Choroid plexus epithelial cell (primary cell): ENCODE measurements at places on chromosomes 7 and 10.

- peak; percentile 48 for DNase-seq
Measured at GRCh38 chr7:130152493-130153210, 52.6 kb downstream of the TMEM209 start.

DNA sequence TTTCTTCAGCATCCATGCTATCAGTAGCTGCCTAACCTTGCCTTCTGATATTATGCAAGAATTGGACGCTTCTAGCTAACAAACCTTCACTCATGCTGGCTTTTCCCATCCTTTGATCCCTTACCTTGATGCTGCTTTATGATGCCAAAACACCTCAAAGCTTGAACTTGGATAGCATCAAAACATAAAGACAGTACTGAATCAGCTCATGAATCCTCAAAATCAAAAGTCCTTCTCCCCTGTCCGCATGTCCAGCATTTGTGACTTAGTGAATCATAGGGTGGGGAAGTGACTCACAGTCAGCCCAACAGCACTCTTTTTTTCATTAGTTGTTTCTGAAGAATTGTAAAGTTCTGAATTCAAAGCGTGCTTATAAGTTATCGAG is 89.5 kb upstream of the PIK3CG start:
- DNase-seq = peak; percentile 80

DNA sequence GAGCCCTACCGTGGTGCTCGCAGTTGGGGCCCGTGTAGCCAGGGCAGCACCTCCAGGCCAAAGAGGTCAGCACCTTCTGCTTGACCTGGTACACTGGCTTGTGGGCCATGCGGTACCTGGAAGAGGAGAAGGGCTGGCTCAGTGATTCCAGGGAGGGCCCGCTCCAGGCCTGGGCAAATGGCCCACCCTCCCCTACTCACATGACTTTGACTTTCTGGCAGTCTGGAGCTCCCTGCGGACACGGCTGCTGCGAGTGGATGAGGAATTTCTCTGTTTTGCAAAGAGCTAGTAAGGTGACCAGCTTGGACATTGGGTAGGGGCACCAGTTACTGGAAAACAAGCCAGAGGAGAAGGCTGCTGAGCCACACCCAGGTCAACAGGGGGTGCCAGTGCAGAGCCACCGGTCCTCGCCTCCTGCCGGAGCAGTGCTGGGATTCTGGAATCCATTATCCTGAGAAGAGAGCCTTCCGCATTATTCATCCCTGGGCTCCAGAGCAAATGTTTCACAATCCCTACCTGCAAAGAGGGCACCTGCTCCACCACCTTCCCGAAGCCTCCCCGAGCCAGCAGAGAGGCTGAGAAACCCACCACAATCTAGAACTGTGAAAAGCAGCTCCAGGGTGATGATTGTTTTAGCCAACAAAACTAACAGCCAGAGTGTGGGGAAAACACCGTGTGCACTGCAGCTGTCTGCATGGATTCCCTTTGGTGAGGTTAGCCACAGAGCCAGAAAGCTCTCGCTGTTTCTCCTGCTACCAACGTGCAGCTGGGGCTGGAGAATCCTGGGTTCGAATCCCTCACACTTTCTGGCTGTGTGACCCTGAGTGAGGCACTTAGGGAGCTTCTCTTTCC is 11.8 kb downstream of the MMRN2 start:
- DNase-seq = no peak

DNA sequence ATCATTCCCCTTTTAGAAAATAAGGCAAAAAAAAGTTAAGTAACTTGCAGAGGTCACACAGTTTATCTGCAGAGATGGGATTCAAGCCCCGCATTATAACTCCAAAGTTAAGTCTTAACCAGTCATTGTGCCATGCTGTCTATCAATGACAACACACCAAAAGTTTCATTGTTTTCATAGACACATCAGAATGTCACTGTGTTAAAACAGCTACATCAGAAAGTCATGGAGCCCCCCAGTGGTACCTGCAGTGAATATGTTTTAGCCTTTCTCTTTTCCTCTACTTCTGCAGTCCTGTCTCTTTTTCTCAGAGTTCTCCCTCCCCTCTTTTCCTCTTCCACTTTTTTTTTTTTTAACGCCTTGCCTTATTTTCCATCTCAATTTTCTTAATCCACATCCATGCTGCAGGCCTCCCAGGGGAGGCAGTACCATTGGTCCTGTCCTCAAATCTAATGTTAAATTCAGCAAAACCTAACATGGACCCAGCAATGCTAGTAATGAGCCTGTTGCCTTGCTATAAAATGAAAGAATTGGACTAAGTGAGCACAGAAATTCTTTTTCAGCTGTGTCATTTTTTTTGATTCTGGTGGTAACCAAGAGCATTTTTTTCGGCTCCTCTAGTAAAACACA is 3.8 kb upstream of the NRCAM start:
- DNase-seq = peak; percentile 67

DNA sequence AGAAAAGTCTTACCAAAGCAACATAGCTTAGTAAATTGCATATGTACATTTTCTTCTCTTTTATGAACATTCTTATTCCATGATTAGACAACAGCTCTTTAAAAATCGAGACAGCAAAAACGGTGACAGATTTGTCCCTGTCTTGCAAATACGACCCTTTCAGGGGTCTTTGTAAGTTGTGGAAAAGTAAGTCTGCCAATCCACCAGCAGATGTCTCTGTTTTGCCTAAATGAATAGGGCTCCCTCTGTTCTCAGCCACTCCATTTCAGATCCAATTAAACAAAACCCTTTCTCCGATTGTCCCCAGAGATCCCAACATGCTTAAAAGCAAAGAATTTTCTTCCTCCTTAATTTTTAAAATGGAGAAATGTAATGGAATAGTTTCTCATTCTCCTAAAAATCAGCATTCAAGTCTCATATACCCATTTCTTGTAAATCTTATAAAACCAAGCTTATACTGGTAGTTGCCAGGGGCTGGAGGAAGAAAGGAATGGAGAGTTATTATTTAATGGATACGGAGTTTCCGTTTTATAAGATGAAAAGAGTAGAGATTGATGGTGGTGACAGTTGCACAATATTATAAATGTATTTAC is 61.0 kb upstream of the NFE2L3 start:
- DNase-seq = peak; percentile 88

- peak; percentile 62 for DNase-seq
Measured at GRCh38 chr10:10811562-10811961, 206.1 kb upstream of the CELF2 start.

DNA sequence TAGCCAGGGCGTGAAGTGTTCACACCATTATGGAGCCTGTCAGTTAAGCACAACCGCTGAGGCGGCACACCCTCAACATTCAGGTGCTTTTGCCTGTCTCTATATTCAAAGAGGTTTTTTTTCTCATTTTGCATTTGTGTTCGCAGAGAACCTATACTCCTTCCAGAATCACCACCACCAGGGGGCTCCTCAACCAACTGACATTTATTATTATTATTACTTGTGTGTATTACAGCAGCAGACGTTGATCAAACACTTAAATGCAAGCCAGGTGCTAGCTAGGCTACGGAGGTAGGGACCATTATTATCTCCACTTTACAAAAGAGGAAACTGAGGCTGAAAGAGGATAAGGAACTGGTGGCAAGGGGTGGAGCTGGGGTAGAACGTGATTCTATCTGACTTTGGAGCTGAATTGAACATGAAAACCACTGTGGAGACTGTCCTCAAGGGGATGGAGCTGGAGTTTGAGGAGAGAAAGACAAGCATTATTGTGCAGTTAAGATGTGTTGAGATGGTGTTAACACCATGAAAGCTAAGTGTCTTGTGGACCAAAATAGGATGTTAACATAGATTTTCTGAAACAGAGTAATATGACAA is 133.8 kb upstream of the PLXNA4 start:
- peak; percentile 76 for DNase-seq

- peak; percentile 62 for DNase-seq
Measured at GRCh38 chr10:32190890-32191491, 134.8 kb upstream of the KIF5B start.

- DNase-seq = no peak
Measured at GRCh38 chr7:1290026-1290678, 57.5 kb downstream of the UNCX start.

GRCh38 chr10:85604884-85605283 is 761.7 kb downstream of the GRID1 start:
- DNase-seq = no peak

DNA sequence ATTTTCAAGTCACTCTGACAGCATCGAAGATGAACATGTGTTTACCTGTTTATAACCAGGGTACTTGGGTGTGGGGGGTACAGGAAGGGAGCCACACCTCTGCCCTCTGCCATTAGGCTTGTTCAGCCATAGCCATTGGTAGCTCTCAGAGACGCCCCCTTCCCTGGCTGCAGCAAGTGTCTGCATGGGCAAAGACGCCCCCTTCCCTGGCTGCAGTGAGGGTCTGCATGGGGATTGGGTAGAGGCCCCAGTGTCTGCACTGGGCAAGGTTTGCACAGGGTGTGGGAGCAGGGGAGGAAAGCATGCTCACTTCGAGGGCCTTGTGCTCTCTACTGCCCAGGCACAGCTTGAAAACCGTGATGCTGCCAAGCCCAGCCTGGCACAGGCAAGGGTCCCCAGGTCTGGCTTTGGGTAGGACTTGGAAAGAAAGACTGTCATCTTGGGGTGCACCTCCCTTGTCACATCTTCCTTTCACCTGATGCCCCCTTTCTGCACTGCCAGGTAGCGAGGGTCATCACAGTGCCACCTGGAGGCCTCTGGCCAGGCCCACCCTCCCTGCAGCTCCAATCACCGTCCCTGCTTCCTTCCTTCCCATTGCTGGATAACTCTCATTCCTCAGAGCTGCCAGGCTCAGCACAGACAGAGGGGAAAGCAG is 3.7 kb downstream of the TMEM225B start:
- DNase-seq = no peak

DNA sequence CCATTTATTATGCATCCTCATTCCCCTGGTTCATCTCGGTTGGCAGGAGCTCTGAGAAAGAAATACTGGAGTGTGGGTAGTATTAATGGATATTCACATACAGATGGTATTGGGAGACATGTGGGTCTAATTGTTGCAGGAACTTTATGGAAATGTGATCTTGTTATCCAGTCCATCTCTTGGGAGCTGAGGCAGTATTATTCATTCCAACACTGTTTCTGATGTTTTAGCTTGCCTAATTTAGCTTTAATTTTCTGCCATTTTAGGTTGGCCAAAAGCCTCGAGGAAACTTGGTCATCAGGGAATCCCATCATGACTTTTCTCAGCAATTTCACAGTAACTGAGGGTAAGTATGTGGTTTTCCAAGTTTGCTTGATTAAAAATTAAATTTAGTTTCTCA is 125.7 kb downstream of the ABCA13 start:
- DNase-seq = no peak

DNA sequence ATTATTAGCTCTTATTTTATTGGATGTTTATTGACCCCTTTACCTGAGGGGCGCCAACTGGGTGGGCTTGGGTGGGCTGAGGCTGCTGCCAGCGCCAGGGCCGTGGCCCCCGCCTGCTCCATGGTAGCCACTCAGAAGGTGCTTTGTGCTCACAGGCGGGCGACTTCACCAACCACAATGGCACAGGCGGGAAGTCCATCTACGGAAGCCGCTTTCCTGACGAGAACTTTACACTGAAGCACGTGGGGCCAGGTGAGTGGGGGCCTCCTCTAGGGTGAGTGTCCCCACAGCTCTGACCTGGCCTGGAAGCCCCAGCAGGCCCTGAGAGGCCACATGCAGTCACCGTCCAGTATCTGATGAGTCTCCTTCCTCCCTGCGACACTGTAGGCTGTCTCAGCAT is 4.1 kb downstream of the PPIF start:
- no peak for DNase-seq

GRCh38 chr10:36325815-36326214 is 683.7 kb upstream of the FZD8 start:
- DNase-seq = no peak

DNA sequence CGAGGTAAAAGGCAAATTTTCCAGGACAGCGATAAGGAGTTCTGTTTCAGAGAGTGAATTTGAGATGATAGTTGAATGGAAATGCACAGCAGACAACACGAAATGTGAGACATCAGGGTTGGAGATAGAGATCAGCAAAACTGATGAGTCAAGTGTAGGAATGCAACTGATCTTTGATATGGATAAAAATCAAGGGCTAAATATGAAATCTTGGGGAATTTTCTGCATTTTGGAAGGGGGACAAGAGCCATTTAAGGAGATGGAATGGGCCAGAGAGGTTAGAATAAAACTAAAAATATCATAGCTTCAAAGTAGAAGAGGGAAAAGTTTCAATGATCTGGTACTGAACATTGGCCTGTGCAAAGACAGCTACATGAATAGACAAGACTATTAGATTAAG is 11.5 kb downstream of the CISD1 start:
- no peak for DNase-seq

DNA sequence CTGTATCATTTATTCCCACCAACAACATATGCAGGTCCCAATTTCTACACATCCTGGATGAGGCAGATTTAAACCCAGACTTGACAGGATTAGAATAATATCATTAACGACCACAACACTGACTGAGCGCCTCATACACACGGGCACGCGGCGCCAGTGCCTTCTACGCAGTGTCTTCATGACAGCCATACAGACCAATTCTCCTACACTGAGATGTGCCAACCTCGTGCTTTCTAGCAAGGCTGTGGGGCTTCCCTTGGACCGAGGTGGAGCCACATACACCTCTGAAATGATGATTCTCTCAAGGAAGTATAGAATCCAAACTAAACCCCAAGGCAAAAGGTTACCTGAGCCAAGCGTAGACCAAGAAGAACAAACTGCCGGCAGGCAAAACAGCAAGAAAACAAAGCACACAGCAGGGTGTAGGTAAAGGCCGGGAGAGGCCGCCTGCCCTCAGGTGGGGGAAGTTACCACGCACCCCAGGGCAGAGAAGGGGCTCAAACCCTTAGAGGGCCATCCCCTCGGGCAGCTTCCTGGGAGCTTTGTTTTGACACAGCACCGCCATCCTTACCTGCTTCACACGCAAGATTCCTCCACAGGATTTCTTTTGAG is 75.8 kb downstream of the DLG5 start:
- no peak for DNase-seq

- DNase-seq = no peak
Measured at GRCh38 chr10:113071446-113071845, 121.4 kb downstream of the TCF7L2 start.

GRCh38 chr7:157682064-157682945 is 345.5 kb downstream of the DNAJB6 start:
- no peak for DNase-seq

DNA sequence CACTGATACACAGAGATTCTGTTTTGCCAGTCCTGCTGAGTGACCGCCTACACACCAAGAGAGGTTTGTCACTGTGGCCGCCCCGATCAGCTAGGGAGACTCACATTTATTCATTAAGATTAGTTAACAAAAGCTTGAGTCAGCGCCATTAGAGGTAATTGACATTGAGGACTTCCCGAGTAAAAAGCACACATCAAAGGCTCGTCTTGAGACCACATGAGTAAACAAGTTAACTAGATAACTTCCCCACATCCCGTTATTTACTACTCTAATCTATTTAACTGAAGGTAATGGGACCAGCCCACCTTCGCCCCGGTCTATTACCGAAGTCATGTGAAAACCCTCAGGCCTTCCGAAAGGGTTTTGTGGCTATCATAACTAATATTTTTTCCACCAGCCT is 23.0 kb downstream of the SRRM3 start:
- DNase-seq = no peak

GRCh38 chr10:43001427-43001795 is 75.5 kb upstream of the RET start:
- DNase-seq = no peak
